ENCODE measurements at places on chromosomes 13 and 19. TPM values are rescaled to one million over a fixed set of nuclear protein-coding genes. Genes with fewer than 3 reads are reported as not detected.

GRCh38 chr13:51760592-51760991, 43.4 kb downstream of the DHRS12 start:
- DNase-seq, result peak; percentile 85

- no peak for DNase-seq
Measured at GRCh38 chr19:34172661-34173192, 423 bp downstream of the LSM14A start.

GRCh38 chr19:51780270-51780669, 14.7 kb upstream of the FPR3 start:
- no peak for DNase-seq

- no peak for DNase-seq
Measured at GRCh38 chr13:109628251-109628699, 158.1 kb downstream of the IRS2 start.

GRCh38 chr19:2768365-2769132, 14.5 kb downstream of the SGTA start:
- no peak for DNase-seq

GRCh38 chr13:32010136-32010535, 21.4 kb upstream of the FRY start:
- DNase-seq, result peak; percentile 57

GRCh38 chr19:47479701-47480503, 4.1 kb downstream of the KPTN start:
- DNase-seq, result no peak

DNA sequence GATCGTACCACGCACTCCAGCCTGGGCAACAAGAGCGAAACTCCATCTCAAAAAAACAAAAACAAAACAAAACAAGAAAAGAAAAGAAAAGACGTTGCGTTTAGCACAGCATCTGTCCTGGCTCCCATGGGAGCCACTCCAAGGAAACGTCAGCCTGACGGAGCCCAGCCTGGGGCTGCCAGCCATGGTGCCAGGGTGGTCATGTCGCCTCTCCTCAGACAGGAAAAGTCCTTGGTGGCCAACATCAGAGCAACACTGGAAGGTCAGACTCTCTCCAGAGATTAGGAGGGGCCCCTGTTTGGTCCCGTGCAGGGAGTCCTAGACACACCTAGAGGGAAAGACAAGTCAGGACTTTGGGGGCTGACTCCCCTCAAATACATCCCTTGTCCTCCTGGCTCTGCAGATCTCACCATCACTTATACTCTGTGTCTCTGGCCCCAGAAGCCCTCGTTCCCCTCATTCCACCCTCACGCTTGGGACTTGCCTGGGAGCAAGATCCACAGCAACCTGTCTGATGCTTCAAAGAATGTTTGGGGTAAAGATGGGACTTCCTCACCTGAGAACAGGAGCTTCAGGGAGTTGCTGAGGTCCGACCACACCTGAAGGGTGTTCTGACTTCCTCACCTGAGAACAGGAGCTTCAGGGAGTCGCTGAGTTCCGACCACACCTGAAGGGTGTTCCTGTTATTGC, 9.3 kb downstream of the LILRA4 start:
- DNase-seq, result no peak

DNA sequence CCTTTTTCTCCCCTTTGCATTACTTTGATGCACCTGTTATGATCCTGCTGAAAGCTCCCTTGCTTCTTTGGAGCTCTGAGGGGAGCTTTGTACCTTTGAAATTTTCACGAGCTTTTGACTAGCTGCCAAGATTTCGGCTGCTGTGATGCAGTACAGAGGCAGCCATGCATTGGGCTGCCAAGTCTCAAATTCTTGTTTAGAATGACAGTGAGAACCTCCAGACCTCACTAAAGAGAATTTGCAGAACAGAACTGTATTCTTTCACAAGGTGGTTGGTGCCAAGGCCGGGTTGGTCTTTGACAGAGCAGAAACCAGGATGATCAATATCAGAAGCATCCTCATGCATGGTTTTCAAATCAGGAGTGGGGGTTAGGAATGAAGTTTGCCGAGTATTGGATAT, 414.8 kb downstream of the GPC5 start:
- peak; percentile 63 for DNase-seq

DNA sequence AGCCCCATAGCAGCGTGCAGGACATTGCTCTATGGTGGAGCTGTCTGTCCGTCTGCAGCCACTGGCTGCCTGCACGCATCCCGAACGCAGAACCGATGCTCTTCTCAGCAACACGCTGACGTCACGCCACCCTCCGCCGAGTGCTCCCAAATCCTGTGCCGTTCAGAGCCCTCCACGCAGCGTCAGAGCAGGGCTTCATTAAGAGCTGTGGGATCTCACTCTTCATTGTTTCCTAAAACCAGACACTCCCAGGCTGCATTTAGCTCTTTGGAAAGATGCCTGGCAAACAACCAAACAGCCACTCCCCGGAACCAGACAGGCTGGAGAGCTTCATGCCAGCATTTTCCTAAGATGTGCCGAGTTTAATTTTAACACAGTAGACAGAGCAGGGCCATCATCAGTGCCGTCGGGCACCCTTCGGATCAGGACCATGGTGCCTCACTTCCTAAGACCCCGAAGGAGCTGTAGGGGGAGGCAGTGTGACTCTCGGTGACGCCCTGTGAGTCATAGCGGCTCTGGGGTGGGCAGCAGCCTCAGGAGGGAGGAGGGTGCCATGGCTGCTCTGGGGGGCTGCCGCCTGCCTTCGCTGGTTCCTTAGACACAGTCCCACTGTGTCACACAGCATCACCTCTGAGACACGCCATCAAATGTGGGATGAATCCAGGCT, 131.5 kb upstream of the MCF2L start:
- DNase-seq, result no peak

- no peak for DNase-seq
Measured at GRCh38 chr13:80814541-80814940, 473.6 kb upstream of the SPRY2 start.

- no peak for DNase-seq
Measured at GRCh38 chr13:22061806-22062391, 391.0 kb downstream of the FGF9 start.

DNA sequence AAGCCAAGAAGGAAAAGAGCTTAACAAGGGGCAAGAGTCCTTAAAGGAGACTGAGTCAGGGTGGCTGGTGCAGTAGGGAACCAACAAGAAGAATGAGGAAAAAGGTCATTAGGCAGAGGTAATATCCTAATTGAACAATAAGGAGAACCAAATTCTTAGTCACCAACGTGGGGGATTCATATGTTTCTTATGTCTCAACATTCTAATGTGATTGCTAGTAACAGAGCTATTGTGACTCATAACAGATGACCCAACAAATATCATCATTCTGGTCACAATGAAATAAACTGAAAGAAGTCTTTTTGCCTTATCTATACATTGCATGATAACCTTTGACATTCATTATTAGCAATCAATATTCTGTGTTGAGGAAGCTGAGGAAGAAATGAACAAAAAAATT, 101.6 kb downstream of the RAP2A start:
- no peak for DNase-seq

GRCh38 chr13:37340901-37341670, 235.6 kb upstream of the CSNK1A1L start:
- no peak for DNase-seq

DNA sequence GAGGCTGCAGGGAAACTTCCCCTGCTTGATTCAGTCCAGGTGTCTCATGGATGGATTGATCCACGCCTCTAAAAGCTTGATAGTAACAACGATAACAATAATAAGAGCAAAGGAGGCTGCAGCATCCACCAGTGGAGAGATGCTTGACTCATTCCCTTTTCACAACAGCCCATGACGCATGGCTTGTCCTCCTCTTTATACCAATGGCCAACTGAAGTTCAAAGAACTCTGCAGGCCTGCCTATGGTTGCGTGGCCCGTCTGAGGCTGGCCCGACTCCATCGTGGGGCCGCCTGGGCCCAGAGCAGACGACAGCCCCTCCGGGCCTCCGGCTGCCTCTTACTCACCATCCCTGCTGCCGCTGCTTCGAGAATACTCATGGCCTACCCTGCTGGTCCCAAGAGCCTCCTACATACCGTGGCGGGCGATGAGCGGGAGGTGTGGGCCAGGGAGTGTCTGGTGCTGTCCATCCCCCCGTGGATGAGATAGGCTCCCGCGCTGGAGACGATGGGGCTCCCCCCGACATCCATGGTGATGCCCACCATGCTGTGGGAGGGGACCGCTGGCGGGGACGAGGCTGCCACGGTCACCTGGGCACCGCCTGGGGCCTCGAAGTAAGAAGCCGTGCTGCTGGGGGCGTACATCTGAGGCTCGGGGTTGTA, 61.8 kb upstream of the RANBP3 start:
- no peak for DNase-seq

- no peak for DNase-seq
Measured at GRCh38 chr13:89375839-89376238, 1704.7 kb downstream of the SLITRK5 start.

- no peak for DNase-seq
Measured at GRCh38 chr13:72638059-72638815, 89.2 kb downstream of the MZT1 start.

GRCh38 chr19:42281146-42281826, 12.2 kb downstream of the CIC start:
- DNase-seq, result peak; percentile 42

GRCh38 chr13:109465148-109465547, 321.2 kb downstream of the IRS2 start:
- no peak for DNase-seq

GRCh38 chr13:27171244-27171826, at the start of gene USP12:
TSS of gene USP12 (minus strand) at chr13:27171811. CDS start at chr13:27171639, 172 bp downstream.
- DNase-seq, result no peak

DNA sequence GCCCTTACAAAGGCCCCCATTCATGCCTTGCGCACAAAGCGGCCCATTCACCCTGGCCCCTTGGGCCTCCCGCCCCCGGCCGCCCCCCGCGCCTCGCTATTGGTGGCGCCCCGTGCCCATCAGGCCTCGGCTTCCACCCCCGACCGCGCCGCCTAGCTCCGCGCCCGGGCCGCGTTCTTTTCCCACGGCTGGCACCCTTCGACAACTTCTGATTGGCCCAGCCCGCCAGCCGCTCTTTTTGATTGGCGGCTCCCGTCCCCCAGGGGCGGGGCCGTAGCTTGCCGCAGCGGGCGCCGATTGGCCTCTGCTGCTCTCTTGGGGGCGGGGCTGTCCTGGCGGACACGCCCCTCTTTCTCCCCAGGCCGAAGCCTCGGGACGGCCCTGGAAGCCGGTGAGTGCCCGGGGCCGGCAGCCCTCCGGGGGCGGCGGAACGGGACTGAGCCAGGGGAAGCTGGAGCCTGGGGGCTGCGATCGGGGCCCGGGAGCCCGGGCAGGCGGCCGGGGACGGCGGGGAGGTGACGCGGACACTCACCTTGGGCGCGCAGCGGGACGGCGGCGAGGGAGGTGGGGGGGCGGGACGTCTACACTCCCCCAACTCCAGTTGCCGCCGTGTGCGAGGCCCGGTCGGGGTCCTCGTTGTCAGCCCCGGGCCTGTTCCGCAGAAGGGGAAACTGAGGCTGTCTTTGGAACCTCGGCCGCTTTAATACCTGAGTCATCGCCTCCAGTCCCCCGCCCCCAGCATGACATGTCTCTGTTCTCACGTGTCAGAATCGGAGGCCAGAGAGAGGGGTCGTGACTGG, at the start of gene MYH14:
Gene MYH14, plus strand, starts transcription at position 342 of the 800 bp plus-strand sequence. CDS start 6,744 bp downstream, outside the sequence.
- peak; percentile 98 for DNase-seq

DNA sequence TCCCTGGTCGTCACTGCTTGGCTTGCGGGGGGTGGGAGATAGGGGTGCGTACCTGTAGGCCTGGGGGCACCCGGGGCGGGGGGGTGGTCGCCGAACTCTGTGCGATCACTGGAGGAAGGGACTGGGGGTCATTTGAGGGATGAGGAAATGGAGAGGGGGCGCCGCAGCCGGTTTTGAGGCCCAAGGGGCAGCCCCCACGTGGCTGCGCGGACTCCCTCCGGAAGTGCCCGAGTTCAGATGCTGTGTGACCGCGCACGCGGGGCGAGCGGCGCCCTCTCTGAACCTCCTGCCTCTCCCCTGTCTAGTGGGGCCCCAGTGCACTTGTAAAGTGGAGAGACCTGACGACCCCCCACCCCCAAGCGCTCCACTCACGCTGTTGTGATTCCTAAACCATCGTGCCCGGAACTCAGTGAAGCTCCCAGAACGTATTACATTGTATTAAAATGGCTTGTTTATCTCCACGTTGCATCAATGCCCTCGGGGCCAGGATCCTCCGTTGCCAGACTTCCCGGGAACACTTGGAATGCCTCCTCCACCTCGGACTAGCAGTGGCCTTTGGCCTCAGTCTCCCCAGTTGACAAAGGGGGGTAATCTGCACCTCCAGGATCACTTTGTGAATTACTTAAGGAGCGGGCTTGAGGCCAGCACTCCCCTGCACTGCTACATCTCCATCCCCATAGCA, 3.0 kb upstream of the NANOS3 start:
- DNase-seq, result no peak

PNMA8B gene
- 1.5 TPM for total RNA-seq

ZNF667 gene
- 8.6 TPM for total RNA-seq

TPTE2 gene
- total RNA-seq, result not detected

RFPL4AL1 gene
- total RNA-seq, result not detected

RETN gene
- not detected for total RNA-seq

SLC25A41 gene
- not detected for total RNA-seq

EML2 gene
- 39.3 TPM for total RNA-seq

Measured in thyroid gland (tissue), 4 donors.